Stimulated activated CD8-positive, alpha-beta memory T cell treated with anti-CD3 and anti-CD28 coated beads, Interleukin-15, amount 100 ng/mL, for 48 hours (primary cell): ENCODE measurements at places on chromosomes 1 and 21.

DNA sequence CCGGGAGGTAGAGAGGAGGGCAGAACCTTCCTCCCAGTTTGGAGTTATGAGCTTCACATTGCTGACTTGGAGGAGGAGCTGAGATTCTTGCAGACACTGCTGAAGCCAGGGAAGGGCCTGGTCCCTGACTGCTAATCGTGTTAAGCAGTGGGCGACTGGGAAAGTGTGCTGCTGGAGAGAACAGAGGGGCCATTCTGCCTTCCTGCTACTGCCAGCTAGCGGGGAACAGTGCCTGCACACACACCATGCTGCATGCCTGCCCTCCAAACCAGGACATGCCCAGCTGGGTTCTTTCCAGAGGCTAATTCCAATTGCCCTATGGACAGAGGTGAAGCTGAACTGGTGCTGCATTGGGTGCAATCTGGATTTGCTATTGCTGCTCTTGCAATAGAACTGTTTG, 281.4 kb downstream of the AJAP1 start:
- no peak for DNase-seq

DNA sequence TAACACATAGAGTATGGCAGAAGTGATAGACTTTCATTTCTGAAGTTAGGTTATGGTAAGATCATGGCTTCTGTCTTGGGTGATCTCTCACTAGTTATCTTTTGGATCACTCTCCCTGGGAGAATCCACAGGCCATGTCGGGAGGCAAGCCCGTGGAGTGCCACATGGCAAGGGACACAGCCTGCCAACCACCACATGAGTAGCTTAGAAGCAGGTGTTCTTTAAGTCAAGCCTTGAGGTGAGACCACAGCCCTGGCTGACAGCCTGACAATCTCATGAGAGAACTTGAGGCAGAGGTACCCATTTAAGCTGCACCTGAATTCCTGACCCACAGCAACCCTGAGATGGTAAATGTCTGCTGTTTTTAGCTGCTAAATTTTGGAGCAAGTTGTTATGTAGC, 130.4 kb downstream of the KCNN3 start:
- DNase-seq: no peak

DNA sequence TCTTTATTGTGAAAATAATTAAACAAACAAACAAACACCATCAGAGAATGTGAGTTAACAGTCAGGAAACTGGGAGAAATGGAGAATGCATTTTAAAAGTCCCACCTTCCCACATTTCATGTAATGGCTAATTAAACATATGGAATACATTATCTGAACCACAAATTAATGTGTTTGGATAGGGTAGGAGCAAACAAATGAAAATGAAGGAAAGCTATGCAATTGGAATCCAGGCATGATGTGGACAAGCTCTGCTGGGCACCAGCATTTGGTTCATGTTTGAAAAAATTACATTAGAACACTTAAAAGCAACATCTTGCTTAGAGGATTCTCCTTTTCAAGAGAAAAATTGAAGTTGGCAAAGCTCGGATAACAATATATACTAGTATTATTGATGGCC, 628.1 kb downstream of the LMO4 start:
- DNase-seq: no peak

GRCh38 chr1:153293480-153293775, 19.3 kb downstream of the PGLYRP3 start:
- DNase-seq: no peak

- no peak for DNase-seq
Observed at GRCh38 chr1:82162486-82163420, 362.0 kb downstream of the ADGRL2 start.

GRCh38 chr1:174719194-174719593, 271.4 kb downstream of the GPR52 start:
- no peak for DNase-seq

DNA sequence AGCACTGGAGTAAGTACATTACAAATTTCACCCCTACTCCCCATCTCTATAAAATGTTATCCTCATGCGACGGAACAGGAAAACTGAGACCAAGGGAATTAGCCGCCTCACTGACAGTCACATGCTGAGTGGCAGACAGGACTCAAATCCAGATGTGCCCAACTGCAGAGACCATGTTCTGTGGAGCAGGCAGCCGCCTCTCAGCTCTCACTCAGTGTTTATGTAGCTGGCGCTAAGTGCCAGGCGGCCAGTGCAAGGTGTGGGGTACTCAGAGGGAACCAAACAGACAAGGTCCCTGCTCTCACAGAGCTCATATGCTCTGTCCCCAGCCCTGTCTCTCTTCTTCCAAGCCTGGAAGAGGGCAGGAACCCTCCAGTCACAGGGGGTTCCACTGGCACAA, 5.1 kb downstream of the CAPZB start:
- no peak for DNase-seq

GRCh38 chr21:37970548-37970947, 54.3 kb upstream of the KCNJ6 start:
- no peak for DNase-seq

GRCh38 chr21:42057851-42058437, 13.2 kb upstream of the UMODL1 start:
- no peak for DNase-seq

DNA sequence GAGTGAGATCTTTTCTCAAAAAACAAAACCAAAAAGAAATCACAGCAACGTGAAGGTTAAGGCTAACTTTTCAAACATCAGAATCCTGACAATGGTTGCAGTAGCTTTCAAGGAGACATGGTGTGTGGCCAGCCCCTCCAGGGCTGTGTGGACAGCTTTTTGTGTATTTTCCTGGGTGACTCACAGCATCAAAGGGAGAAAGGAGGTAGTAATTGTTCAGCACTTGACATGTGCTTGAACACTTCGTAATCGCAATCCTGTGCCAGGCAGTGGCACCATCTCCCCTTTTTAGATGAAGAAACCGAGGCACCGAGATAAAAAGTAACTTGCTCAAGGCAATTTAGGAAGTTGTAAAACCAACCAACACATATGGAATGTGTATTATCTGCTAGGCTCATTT, 10.3 kb downstream of the NBL1 start:
- no peak for DNase-seq

DNA sequence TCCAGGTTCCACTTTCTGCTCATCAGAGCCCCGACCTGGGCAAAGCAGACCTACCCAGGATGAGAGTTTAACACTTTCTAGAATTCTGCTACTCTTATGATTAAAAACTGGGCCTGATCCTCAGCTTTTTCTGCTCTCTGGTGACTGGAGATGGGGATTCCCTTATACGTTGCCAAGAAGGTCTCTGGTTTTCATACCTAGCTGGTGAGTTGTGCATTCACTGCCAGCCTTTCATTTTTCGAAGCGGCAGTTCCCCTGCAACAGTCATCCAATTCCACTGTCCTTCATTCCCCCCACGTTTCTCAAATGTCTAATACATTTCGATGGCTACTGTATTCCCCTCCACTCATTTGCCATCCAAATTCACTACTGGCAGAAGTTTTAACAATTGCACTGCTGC, 135.3 kb downstream of the ADSS2 start:
- no peak for DNase-seq

- peak; percentile 67 for DNase-seq
Observed at GRCh38 chr1:153510984-153511410, 24.8 kb downstream of the S100A6 start.

DNA sequence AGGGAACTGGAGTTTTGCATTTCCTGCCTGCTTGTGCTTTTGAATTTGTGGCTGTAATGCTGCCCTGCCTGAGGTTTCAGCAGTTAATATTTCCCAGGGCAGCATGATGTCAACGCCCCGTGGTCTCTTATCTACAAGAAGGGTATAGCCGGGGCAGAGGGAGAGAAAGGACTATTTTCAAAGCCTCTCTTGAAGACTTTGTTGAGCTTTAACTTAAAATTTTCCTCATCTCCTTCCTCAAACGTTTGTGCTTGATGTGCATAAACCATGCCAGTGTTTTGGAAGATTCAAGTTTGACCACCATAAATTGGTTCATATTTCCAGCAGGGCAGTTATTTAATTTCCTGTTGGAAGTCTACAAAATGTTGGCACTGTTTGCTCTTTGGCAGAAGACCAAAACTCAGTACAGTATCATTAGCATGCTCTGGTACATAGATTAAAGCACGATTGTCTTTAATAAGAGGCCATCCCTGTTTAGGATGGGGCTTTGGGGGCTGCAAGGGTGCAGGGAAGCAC, 43.4 kb downstream of the ROR1 start:
- no peak for DNase-seq

DNA sequence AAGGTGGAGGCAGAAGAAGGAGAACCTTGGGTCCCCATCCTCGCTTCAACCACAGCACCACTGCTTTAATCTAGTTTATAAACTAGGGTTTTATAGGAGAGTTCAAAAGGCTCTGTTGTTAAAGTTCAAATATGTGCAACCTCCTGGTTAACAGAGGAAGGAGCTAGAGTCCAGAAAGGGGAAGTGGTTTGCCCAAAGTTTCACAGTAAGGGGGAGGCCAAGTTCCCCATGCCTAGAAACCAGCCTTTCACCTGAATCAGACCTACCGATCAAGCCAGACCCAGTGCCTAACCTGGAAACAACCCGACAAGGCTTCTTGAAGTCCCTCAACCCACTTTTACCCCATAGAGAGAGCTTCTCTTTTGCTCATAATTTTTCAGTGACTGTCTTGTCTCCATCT, 106.5 kb downstream of the PLPP3 start:
- no peak for DNase-seq

- DNase-seq: no peak
Observed at GRCh38 chr1:20903437-20903836, 116.3 kb upstream of the HP1BP3 start.
